ENCODE measurements at places on chromosomes 7 and 10.

DNA sequence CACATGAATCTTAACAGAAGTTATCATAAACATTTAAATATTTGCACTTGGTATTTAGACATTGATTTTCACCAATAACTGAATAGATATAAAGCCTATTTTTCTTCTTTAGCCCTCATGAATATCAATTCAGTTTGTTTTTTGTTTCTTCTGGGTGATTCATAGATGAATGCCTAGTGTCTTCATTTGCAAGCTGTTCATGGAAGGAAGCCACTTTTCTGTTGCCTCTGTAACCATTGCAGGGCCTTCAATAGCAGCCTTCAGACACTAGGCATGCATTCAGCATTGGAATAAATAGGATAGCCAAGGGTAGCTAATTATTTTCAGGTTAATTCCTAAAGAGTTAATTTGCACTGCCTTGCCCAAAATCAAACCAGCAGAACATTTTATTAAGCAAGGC lies 375.3 kb downstream of the DPP6 start:
- no peak for DNase-seq

DNA sequence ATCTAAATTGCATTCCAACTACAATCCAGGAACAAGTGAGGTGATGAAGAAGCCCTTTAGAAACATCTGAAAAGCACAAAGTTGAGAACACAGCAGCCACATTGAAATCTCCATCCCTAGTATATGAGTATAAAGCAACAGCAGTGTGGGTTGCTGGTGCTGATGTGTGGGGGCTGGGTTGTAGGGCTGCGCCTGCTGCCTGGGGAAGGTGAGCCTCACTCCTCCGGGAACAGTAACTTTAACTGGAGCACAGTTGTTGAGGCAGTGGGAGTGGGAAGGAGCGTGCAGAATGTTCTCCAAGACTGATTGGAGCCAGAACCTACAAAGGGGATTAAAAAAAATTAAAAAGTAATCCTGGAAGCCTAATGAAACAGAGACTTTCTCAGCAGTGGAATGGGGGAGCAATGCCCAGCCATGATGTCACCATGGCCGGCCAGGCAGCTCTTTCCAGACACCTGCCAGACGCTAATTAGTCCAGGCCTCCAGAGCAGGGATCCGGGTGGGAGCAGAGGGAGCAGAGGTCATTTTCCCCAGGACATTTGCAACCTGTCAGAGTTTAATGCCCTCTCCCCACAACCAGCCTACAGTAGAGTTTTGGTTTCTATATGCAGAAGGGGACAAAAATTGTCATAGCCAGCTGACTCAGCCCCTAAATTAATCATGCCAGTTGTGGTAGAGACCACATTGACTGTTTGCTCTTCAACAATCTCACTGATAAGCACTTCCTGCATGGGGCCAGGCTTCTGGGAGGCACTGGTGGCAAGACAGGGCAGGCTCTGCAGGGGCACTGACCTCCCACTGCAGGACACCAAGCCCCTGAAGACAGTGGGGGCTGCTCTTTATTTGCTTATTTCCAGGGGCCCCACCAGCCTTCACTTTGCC lies 133.0 kb upstream of the ZNF32 start:
- DNase-seq, result no peak

- no peak for DNase-seq
These were observed 92.9 kb downstream of the CTNNA3 start for GRCh38 chr10:67603086-67603485.

DNA sequence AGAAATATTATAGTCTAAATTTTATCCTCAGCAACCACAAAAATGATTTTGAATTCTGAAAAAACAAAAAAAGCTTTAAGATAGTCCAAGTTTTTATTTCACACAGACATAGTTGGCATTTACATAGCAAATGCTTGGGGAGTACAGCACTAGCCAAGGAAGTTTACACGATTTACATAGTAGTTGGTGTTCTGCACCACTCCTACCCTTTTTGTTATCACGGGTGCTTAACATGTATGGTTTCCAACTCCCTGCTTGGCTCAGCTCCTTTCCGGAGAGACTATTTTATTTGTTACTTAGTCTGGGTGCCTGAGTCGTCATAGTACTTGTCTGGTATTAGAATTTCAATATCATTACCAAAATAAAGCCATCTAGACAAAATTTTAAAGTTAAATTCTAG lies 8.8 kb upstream of the GHRHR start:
- DNase-seq, result no peak

DNA sequence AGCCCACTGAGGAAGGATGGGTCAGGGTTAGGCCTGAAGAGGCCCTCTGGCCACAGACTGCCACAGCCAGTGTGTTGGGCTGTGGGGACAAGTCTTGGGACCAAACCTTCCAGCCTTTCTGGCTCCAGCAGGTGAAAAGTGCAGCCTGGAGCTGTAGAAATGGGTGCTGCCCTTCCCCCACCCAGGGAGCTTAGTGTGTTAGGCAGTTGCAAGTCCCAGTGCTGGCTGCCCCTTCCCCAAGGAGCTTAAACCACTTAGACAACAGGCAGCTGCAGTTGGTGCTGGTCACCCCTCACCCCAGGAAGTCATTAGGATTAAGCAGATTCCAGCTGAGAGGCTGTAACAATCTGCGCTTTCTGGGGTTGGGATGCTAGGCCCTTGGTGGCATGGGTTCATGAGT lies 563.3 kb downstream of the NRG3 start:
- DNase-seq, result no peak

GRCh38 chr7:74178632-74179031 lies 4.5 kb downstream of the EIF4H start:
- DNase-seq, result no peak

- no peak for DNase-seq
These were observed 245.6 kb upstream of the FERD3L start for GRCh38 chr7:19390795-19391194.

DNA sequence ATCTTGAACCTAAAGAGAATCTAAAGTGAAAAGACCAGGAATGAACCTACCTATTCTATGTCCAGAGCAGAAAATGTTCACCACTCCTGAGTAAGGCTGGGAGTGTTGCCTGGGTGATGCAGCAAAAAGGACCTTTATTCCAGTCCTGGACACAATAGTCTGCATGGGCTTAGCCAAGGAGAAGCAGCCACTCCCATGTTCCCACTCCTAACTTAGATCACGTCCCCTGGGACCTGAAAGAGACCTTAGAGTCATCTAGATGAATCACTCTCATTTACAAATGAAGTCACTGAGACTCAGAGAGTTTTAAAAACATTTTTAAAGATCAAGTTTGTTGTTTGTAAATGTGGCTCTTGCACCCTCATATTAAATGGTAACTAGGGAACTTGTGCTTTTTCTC lies 763.4 kb downstream of the KCNMA1 start:
- DNase-seq, result peak; percentile 43

GRCh38 chr10:86690657-86691084 lies 22.4 kb downstream of the LDB3 start:
- DNase-seq, result no peak

DNA sequence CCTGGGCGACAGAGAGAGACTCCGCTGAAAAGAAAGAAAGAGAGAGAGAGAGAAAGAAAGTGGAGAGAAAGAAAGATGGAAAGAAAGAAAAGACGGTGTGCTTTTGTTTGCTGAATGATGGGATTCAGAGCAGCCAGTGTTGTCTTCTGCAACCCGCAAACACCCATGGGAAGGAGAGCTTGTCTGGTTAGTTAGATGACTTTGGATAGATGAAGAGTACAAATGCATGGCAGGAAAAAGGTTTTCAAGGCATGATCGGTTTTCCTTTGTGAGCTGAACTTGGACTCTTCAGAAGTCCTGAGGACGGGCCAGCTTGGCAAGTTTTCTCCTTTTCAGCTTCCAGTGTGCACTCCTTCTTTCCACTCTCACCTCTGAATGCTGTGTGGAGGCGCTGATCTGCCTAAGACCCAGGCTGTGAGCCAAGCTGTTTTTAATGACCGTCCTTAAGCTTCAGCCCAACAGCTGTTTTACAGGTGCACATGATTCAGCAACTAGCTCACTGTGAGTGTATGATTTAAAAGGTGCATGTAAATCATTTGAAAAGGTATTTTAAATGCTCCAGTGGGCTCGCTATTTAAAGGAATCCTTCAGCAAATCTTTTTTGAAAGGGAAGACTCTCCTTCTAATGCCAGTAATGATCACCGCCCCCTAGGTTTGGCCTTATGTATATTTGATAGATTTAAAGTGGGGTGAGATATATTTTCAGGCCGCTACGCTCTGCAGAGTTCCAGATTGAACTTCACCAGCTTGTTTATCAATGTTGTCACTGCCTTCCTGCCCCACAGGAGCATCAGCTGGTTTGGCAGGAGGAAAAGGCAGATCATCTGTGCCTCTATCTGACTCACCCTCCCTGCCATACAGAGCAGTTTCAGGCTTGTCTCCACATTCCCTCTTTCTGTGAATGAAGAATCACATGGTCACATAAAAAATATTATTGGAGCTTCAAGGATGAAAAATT lies 115.0 kb downstream of the PLXDC2 start:
- DNase-seq, result no peak

DNA sequence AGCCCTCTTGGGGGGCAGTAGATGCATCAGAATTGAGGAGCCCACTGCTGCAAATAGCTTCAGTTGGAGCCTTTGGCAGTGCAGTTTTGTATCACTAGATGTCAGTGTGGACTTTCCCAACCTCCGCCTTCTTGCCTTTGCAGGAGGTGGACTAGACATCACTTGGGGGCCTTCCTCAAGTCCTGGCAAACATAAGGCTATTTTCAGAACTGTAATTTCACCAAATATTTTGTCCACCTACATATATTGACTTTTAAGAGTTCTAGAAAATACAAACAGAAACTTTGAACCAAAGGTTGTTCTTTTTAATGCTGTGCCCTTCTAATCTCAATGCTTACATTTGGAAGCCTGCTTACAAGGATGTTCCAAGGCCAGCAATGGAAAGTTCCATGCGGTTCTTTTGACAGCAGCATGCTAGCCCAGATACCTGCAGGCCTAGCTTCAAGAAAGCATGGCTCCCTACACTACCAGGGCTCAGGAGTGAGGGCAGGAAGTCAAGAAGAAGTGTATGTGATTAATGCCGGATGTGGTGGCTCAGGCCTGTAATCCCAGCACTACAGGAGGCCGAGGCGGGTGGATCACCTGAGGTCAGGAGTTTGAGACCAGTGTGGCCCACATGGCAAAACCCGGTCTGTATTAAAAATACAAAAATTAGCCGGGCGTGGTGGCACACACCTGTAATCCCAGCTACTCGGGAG lies 8.0 kb upstream of the ZNRF2 start:
- peak; percentile 50 for DNase-seq

- DNase-seq, result no peak
These were observed 66.2 kb downstream of the FAM241B start for GRCh38 chr10:69696073-69696731.

- no peak for DNase-seq
These were observed 164.3 kb downstream of the ZMYND11 start for GRCh38 chr10:299512-299911.

- DNase-seq, result no peak
These were observed 334.8 kb upstream of the SHH start for GRCh38 chr7:156147104-156147503.

DNA sequence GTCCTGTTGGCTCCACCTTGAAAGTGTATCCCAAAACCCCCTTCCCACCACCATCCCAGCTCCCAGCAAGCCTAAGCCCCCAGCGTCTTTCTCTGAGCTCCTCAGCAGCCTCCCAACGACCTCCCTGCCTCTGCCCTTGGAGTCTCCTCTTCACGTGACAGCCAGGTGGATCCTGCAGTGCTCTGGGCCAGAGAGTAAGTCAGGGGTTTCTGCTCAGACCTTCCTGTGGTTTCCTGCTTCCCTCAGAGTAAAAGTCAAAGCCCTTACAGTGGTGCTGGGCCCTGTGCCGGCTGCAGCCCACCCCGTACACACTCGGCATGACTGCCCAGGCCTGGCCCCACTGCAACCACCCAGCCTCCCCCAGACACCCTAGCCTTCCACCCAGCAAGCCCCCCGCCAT lies 51.9 kb downstream of the OAT start:
- no peak for DNase-seq

- no peak for DNase-seq
These were observed 814 bp downstream of the MEST start for GRCh38 chr7:130492523-130493274.

- no peak for DNase-seq
These were observed 612.9 kb downstream of the DNAJB6 start for GRCh38 chr7:157949711-157950110.

DNA sequence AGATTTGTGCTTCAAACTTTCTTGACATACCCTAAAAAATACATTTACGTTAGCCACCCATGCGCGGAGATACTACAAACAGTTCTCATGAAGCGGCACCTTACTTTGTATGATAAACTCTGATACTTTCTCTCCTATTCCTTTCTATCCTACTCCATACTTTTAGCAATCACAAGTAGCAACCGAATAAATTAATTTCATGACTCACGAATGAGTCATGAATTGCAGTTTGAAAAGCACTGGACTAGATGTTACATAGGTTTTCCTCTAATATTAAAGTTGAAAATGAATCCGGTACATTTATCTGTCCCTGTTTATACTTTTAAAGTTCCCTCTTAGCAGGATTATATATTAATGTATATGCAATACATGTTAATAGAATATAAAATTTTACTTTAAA lies 67.6 kb downstream of the CUBN start:
- DNase-seq, result no peak

DNA sequence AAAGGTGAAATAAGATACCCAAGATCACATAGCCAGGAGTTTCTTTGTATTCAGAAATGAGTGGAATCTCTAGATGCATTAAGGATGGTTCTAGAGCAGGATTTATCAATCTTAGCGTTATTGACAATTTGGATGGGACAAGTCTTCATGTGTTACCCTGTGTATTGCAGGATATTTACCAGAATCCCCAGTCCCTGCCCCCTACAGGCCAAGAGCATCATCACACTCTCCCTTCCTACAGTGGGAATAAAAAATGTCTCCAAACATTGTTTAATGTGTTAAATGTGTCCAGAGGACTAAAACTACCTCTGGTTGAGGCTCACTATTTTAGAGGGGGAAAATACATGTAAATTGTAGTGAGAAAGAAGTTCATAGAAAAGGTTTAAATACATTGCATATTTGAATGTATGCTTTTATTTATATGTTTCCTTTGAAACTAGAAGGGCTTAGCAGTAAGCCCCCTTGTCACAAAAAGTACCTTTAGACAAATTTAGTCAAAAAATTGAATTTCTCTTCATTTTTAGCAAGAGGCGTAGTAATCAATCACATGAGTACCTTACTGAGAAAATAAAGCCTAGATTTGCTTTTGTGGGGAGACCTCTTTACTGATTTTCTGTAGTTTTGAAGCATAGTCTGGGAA lies 141.2 kb downstream of the MLLT10 start:
- DNase-seq, result peak; percentile 11

DNA sequence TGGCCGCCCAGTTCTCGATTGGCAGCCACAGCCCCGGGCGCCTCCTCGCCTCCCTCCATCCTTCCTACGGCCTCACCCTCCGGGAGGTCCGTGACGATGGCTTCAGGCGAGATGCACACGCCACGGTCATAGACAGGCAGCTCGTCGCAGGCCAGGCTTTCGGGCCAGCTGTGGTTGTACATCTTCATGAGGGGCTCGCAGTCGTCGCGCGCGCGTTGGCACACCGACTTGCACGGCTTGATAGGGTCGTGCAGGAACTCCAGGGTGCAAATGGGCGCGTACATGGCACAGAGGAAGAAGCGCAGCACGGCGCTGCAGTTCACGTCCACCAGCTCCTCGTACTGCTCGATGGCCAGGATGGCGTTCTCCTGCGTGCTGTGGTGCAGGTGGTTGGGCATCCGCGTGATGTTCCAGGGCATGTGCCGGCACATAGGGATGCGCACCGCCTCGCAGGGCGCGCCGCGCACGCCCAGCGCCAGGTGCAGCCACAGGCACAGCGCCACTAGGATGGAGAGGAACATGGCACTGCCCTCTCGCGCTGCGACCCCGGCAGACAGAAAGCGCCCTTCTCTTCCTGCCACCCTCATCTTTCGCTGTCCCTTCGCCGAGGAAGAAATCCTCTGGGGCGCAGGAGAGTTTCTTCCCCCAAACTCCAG lies 472 bp downstream of the SFRP4 start:
- DNase-seq, result peak; percentile 29

All from tibial nerve (tissue), 4 donors.